Stimulated activated CD4-positive, alpha-beta T cell treated with anti-CD3 and anti-CD28 coated beads, Interleukin-4, amount 100 ng/mL, for 4 hours (primary cell): ENCODE measurements at places on chromosomes 7 and 10.

- no peak for DNase-seq
Observed at GRCh38 chr10:33412653-33413361, 78.3 kb upstream of the NRP1 start.

- no peak for DNase-seq
Observed at GRCh38 chr7:108205311-108205710, 75.2 kb upstream of the LAMB4 start.

DNA sequence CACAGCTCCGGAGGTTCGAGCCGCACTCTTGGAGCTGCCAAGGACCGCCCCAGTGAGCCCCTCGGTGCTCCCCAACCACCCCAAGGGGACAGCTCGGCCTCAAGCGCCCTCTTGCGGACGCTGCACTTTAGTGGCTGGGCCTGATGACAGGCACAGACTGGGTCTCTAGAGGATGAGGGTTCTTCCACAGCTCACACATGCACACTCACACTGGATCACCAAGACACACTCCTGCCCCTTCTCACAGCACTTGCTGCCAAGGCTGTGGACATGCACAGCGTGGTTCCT, 2.1 kb downstream of the RET start:
- DNase-seq: no peak

DNA sequence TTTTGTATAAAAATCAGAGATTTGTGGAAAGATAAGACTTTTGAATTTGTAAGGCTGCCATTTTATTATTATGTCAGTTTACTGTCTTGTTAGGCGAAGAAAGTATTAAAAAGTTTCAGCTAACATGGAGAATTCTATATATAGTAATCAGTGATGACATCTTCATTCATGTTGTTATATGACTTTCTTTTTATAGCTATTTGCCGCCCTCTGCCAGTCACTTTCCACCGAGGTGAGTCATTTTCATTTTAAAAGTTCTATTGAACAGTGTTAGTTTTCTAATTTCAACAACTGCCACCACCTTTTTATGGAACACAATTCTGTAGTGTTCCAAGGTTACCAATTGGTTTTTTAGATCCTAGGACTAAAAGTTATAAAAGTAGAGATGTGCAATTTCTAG, 11.8 kb downstream of the CUTC start:
- DNase-seq: no peak

DNA sequence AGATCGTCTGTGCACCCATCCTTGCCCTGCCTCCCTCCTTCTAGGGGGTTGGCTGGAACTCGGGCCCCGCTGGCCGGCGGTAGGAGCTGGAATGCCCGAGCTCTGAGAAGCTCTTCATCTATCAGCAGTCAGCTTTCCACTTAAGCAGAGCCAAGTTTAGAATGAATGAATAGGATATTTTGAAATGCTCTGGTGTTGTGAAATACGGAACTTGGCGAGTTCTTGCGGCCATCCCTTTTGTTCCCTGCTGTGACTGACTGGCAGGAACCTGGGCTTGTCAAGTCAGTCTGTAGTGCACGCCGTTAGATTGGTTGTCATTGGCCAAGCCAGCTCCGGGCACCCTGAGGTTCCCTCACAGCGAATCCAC, 33.3 kb downstream of the FOXK1 start:
- no peak for DNase-seq

DNA sequence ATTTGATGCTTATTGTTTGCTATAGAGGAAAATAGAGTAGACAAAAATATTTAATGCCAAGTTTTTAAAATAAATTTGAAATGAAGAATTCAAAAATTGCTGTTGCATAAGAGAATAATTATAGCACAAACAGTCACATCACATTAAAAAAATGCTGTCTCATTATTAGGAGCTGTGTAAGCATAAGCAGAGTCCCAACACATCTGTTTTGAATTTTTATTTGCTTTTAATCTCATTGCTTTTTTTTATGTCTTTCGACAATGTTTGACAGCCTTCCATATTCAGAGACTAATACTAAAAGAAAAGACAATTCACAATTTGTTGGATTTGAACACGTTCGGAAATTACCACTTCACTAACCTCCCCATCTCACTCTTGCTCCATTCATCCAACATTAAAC, 143.5 kb downstream of the TFPI2 start:
- DNase-seq: no peak

DNA sequence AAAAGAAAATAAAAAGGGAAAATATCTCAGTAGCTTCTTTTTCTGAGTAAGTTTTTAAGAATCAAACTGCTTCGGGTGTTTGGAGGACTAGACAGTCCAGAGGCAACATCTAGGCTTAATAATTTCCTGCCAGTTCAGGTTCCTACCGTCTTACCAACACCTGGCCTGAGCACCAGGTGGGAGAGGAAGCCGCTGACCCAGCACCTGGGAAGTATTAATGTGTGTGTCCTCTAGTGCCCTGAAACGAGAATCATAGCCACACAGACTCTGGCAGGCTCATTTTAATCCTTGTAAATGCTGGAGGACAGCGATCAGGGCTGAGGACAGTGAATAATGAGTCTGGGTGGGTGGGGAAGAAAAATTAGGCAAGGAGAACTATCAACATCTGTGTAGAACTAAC, 137.4 kb downstream of the ZNF438 start:
- no peak for DNase-seq

- no peak for DNase-seq
Observed at GRCh38 chr10:71358277-71358676, 38.4 kb upstream of the CDH23 start.

DNA sequence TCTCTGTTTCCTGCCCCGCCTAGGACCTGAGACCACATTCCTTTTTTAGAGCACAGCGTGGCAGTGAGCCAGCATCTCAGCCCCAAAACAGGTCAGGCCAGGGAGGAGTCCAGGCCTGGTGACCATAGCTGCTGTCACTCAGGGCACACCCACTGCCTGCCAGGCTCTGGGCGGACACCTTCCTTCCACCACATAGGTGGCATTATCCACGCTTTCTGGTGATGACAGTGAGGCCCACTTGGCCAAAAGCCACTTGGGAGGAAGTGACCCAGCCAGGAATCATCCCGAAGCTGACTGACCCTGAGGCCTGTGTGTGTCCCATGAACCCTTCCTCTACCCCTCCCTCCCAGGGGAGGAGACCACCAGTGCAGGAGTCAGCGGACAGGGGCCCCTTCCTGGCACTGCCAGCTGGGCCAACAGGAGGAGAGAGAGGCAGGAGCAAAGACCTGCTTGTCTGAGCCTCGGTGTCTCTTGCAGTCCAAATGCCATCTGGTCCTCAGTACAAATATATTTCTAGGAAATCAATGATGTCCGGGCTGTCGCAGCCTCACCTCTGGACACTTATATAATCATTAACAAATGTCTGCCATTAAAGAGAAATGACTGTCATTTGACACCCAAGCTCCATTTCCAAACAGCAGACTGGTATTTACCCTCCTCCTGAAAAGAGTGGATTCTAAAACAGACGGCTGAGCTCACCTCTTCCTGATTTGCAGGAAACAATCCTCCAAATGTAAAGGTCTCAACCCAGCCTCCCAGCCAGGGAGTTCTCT, 63.0 kb downstream of the ABRAXAS2 start:
- DNase-seq: no peak

DNA sequence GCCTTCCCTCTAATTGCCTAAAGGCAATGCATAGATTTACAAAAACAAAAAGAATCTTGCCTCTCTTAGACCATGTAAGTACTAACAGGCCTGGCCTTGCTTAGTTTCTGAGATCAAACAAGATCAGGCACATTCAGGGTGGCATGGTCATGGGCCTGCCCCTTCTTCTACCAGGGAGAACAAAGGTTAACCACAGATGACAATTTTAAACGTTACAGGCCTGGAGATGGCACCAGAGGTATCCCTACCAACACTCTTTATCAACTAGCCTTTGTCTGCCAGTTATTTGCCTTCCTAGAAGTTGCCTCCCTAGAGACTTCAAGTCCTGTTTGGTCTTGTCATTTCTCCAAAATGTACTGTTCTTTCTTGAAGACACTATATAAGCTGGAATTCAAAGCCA, 252.6 kb downstream of the DOCK4 start:
- DNase-seq: no peak

GRCh38 chr10:61896854-61897661, 4.4 kb upstream of the ARID5B start:
- DNase-seq: peak; percentile 42

GRCh38 chr10:128926711-128927110, 540.3 kb upstream of the MGMT start:
- DNase-seq: no peak
